NCI-H82 (cell line): ENCODE measurements at places on chromosomes 1 and 21.

DNA sequence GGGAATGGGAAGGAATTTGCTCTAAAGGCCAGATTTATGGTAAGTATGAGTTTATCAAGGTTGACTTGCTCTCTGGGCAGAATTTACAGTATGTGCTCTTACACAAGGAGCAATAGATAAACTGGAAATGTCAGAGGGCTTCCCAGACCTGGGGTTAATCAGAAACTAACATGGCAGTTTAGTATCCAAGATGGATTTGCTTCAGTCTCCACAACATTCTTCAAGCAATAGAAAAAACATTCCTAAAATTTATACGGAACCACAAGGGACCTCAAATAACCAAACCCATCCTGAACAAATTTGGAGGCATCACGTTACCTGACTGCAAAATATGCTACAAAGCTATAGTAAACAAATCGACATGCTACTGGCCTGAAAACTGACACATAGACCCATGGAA is 606.7 kb upstream of the CHRM3 start:
- no peak for DNase-seq

- DNase-seq, result no peak
Observed at GRCh38 chr1:23913212-23913880, at the start of gene CNR2. TSS of gene CNR2 (minus strand) at chr1:23913362. CDS start at chr1:23875617, 37,745 bp downstream.

DNA sequence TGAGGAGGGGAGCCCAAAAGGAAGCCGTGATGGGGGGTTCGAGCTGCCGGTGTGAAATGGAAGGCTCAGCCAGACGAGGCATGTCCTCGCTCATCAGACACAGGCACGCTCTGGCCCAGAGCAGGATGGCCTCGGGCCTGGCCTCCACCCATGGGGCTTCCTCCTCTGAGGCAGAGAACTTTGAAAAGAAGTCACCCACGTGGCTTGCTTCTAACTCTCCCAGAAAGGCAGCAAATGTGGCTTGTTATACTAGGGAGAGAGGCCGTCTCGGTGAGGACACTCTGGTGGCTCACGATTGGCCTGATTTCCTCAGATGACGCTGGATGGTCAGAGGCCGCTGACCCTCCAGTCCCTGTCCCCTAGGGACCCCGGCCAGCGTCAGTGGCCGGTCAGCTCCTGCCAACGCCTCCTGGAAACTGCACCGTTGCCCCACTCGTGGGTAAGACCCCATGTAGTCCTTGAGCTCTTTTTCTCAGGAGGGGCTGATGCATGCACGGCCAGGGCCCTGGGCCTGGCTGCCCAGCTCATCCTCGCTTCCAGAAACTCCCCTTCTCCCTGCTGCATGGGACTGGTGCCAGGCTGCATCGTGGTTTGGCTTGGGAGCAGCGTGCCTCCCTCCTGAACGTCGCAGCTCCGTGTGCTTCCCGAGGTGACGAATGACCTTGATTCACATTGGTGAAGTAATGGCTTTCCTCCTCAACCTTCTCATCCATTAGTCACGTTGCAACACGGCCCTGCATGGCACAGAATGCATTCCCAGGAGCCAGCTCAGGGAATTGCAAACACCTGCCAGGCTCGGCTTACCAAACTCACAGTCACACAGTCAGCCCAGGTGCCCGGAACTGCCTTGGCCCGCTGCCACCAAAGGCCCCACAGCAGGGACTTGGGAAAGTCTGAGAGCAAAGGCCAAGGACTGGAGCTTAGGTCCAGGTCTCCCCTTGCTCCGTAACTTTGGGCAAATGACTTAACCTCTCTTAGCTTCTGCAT is 58.8 kb downstream of the TOMM20 start:
- DNase-seq, result no peak

DNA sequence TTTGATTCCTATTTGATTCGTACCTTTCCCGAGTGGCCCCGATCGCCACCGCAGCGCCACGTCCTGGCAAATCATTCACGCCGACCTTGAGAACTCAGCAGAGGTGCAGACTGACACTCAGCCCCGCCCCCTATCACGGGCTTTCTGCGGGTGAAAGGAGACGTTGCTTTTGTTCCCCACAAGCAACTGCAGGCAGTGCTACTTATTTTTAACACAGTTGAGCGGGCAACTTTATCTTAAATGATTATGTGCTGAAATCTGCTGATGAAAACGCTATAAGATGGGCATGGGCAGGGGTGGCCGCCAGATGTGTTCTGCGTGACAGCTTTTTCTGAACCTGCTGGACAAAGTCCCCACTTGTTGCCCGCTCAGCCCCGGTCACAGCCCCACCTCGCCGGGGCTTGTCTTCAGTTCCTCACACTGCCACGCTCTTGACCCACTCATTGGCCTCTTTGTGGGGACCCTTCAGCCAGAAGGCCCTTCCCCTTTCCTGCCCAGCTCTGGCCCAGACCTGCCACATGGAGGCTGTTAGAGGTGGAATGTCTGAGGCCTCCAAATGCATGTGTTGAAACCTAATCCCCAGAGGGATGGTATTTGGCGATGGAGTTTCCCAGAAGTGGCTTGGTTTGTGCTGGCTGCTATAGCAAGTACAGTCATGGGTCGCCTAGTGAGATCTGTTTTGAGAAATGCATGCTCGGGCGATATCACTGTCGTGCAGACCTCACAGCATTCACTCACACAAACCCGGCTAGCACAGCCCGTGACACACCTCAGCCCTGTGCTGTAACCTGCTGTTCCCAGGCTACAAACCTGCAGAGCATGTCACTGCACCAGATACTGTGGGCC is 15.7 kb upstream of the PDXK start:
- no peak for DNase-seq

DNA sequence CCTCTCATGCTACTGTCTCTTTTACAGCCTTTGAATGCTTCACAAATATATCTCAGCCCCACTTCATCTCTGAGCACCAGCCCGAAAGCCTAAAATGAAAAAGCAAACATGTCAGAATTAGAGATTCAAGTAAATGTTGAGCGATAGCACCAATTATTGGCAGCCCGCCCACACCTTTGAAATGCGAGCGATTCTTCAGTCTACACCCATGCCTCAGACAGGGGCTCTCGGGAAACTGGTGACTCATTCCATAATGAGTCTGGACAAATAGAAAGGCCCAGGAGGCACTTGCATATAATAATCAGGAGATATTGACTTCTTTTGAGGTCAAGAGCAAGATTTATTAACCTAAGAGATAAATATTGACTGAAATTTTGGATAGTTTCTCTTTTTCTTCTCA is 487.3 kb upstream of the PTBP2 start:
- peak; percentile 5 for DNase-seq

GRCh38 chr1:57835620-57836019 is 411.8 kb upstream of the DAB1 start:
- DNase-seq, result peak; percentile 81

GRCh38 chr1:227894831-227895451 is 52.8 kb downstream of the WNT9A start:
- DNase-seq, result no peak

GRCh38 chr21:38188037-38188436 is 68.8 kb upstream of the KCNJ15 start:
- no peak for DNase-seq

- DNase-seq, result no peak
Observed at GRCh38 chr1:214588963-214589597, 13.9 kb upstream of the CENPF start.

DNA sequence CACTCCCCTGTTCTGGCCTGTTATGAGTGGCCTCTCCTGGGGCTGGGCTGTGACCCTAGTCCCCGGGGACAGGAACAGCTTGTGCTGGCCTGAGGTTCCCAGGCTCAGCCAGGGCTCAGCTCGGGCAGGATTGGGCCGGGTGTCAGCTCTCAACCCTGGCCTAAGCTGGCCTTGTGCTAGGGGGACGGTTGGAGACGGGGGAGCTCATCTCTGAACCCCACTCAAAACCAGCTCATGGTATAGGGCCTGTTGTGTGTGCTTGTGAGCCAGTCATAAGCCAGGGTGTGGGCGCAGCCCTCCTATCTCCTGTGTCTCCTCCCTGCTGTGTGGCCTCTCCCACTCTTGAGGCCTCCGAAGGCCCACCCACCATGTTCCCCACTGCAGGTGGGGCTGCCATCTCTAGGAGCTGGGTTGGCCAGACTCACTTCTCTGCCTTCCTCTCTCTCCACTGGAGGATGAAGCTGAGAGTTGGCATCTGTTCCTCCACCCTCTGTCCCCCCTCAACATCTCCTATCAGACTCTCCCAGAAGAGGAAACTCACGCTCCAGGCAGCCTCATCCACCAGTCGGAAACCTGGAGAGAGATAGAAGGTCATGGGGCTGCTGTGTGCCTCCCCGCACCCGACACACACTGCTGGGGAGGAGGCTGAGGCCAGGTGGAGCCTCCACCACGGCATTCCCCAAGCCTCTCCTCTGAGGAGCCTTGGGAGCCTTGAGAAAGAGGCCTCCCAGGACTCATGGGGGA is 1.4 kb downstream of the PEAR1 start:
- DNase-seq, result peak; percentile 29

DNA sequence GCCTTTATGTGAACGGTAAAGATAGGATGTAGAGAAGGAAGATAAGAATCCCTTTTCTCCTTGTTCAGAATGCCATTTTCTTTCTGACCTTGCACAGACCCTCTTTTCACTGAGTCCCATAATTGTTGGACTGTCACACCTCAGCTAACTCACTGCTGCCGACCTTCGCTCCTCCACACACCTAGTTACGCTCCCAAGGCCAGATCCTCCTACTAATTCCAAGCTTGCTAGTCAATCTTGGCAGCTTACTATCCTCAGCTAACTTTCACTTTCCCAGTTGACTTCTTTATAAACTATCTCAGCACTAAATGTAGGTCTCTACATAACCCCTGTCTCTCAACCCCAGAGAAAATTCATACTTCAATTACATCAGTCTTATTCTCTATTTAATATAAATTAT is 471.8 kb upstream of the PRMT6 start:
- no peak for DNase-seq

DNA sequence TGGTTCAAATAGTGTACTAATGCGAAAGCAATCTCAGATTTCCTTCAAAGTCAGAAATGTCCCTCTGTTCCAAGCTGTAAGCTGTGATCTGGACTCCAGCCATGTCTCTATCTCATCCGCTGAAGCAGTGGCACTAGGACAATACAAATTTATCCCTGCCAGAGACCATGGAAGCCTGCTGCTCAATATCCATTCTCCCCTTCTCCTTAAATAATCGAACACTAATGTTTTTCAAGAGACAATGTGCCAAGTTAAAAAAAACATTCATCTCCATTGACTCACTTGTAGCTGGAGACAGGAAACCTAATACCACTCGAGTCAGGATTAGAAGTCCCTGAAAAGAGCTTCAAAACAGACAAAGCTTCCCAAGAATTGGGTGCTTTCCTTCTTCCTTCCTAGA is 38.5 kb upstream of the PGBD5 start:
- no peak for DNase-seq
